GM13976 (cell line): ENCODE measurements at places on chromosomes 16 and 17.
A peak's percentile ranks its signal among the peaks of the same experiment; 100 is the strongest.

DNA sequence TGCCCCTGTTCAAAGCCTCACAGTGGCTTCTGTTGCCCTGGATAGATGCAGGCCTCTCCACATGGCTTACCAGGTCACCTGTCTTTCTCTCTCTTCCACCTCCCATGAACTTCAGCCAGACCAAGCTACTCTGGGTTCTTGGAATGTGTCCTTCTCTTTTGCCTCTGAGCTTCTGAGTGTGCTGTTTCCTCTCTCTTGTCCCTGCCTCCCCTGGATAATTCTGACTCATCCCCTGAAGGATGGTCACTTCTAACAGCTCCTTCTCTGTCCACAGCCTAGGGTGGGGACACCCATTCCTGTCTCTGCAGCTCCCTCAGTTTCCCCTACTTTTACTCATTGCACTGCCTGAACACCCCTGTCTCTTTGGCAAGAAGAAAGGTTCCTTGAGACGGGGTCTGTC lies 2.9 kb downstream of the GUCY2D start:
- no peak for DNase-seq

- DNase-seq = no peak
Measured at GRCh38 chr17:75507733-75508719, 7.3 kb downstream of the CASKIN2 start.

DNA sequence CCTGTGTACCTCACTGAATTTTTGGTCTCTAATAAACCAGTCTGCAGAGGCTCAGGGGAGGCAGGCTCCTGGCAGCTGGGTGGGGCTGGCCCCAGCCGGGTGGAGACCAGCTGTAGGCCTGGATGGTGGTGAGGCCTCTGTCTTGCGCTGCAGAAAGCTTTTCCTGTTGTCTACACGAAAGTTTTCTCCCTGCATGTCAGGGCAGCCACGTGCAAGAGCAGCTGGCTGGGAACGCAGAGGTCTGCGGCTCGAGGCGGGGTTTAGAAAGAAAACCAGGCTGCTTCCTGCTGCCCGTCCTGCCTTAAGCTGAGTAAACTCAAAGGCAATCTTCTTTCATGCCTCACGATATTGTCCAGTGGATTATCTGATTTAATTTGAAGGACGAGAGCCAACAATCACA lies 2.4 kb downstream of the SERPINF1 start:
- DNase-seq = no peak

DNA sequence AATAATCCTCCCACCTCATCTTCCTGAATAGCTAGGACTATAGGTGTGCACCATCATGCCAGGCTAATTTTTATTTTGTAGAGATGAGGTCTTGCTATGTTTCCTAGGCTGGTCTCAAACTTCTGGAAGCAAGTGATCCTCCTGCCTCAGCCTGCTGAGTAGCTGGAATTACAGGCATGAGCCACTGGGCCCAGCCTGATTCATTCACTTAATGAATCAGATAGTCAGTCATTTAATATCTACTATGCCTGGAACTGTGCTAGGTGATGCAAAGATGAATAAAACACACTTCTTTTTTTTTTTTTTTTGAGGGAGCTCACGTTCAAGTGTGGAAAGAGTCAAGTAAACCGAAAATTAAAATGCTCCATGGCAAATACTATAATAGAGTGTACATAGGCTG lies 39.4 kb downstream of the EFCAB13 start:
- DNase-seq = no peak

DNA sequence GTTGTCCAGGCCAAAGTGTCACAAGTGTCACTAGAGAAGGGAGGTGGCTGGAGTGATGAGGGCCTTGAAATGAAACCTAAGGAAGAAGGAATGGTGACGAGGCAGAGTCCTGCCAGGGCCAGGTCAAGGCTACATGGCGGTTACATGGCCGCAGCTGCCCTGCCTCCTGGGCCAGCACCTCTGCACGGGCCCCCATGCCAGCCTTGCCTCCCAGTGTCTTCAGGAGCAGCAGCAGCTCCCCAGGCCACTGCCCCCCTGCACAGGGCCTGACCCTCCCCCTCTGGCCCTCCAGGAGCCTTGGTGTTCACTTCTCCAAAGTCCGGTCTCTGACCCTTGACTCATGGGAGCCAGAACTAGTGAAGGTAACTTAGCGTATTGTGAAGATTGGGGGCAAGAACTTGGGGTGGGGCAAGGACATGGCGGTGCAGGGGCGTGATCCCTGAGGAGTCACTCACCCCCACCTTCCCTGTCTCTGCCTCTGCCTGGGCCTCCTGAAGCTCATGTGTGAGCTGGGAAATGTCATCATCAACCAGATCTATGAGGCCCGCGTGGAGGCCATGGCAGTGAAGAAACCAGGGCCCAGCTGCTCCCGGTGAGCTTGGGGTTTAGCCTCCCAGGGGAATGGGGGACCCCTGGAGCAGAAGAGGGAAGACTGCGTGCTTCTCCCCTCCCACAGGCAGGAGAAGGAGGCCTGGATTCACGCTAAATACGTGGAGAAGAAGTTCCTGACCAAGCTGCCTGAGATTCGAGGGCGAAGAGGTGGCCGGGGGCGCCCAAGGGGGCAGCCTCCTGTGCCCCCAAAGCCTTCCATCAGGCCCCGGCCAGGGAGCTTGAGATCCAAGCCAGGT lies 4.1 kb upstream of the KCTD11 start:
- DNase-seq = no peak

GRCh38 chr17:81325714-81326358 lies 30.7 kb upstream of the SLC38A10 start:
- DNase-seq = no peak

- no peak for DNase-seq
Measured at GRCh38 chr17:44978807-44979206, 10.7 kb upstream of the C1QL1 start.

- DNase-seq = no peak
Measured at GRCh38 chr16:74455619-74456289, 34.5 kb upstream of the CLEC18B start.

DNA sequence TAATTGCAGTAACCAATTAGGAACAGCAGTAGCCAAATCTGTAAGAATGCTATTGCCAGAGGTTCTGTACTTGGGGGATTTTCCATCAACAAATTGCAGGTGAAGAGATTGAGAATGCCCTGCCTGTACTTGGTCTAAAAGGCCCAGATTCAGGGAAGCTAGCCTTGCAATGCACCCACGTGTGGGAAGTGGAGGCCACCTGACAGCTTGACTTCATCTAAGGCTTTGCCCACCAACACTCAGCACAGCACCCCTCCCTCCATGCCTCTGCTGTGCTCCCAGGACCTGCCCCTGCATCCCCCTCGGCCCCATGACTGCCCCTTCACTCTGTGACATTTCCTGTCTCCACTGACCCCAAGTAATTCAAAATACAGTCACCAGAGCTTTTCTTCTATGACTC lies 79.1 kb upstream of the CDH5 start:
- DNase-seq = no peak

- DNase-seq = no peak
Measured at GRCh38 chr16:55734665-55735064, 78.9 kb downstream of the SLC6A2 start.

DNA sequence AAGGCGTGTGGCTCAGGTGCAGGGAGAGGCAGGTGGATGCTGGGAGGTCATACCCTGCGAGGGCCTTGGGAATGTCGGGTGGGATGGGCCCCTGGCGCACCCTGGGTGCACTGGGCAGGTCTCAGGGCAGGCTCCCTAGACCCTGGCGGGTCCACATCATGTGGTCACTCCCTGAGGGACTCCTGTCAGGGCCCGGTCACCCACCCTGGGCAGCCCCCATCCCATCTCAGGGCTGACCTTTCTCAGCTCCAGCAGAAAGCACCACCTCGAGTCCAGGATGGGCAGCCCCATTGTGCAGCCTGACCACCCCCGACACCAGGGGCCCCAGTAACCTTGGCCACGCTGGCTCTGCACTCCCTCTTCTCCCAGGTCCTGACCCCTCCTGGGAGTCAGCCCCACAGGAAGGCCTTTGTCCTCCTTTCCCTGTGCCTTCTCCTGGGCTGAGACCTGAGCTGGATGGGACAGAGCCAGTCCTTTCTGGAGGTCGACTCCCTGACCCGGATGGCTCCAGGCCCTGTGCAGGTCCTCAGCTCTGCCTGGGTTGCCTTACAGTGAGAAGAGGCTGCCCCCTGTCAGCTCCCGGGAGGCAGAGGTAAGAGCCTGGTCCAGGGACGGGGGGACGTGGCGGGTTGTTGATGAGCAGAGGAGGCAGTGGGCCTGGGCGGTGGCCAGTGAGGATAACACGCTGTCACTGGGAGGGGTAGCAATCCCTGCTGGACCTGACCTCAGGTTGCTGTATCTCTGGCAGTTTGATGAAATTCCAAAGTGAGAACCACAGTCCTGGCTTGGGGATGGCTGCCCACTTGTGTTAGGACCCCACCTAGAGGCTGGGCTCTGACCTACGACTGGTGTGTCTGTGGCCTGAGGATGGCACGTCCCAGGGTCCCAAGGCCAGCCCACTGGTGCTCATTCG lies 77.9 kb downstream of the GOSR1 start:
- DNase-seq = no peak

GRCh38 chr17:72592242-72592966 lies 471.6 kb downstream of the SOX9 start:
- DNase-seq = peak; percentile 85

GRCh38 chr17:57707892-57708291 lies 37.2 kb downstream of the CCDC182 start:
- no peak for DNase-seq

DNA sequence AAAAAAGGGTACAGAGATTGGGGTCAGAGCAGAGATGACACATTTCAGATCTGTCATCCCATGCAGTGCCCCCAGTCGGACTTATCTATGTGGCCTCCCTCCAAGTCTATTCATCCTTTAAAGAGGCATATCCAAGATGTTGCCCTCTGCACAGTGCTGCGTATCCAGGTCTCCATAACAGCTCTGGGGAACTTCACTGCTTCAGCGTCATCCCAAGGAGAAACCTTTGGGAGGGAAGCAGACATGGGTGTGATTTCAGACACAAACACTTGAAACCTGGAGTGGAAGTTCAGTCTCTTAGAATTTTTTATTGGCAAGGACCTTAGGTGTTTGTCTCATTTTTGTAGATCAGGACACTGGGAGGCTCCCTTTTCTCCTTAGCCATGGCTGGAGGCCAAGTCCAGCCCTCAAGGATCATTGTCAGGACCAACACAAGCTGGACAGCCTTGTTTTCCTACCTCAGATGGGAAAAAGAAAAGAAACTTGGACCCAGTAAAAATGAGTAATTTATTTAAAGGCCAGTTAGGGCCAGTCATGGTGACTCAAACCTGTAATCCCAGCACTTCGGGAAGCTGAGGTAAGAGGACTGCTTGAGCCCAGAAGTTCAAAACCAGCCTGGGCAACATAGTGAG lies 23.9 kb upstream of the NLK start:
- no peak for DNase-seq

GRCh38 chr16:1630450-1631213 lies 18.5 kb downstream of the CRAMP1 start:
- DNase-seq = no peak

DNA sequence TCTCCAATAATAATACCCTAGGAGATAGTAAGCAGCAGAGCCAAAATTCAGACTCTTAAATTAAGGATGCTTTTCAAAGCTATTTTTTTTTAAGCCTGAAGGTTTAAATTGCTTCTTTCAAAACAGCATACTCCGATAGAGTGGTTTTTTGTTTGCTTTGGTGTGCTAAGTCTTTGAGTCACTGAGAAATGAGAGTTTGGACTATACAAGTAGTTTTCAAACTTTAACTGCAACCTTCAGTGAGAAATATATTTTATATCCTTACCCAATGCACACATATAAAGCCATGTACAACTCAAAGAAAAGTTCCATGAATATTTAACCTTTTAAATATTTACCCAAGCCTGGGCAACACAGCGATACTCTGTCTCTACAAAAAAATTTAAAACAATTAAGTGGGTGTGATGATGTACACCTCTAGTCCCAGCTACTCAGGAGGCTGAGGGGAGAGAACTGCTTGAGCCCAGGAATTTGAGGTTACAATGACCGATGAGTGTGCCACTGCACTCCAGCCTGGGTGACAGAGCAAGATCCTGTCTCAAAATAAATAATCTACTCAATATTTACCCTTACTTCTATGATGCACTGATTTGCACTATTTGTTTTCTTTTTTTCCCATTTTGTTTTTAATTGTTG lies 19.2 kb downstream of the DCUN1D3 start:
- no peak for DNase-seq

- no peak for DNase-seq
Measured at GRCh38 chr17:29085223-29085622, 42.3 kb downstream of the PIPOX start.

DNA sequence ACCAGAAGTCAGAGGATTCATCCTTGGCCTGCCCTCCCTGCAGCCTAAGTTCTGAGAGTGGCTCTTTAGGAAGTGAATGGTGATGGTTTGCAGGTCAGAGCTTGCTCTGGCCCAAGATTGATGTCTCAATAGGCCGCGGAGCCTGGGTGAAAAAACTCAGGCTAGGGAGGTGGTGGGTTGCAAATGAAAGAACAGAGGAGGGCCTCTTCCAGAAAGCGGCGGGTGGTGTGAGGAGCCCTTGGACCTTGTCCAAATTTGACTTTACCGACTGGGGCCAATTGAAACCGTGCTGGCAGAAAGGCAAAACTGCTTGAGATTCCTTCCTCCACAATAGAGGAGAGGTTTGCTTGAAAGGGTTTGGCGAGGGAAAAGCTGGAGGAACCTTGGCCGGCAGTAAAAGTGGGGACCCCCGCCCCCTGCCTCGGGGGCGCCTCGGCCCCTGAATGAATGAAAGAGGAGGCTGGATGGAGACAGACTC lies 331.3 kb downstream of the SEC14L1 start:
- DNase-seq = no peak

- DNase-seq = no peak
Measured at GRCh38 chr17:64679710-64680216, 17.7 kb upstream of the SMURF2 start.

DNA sequence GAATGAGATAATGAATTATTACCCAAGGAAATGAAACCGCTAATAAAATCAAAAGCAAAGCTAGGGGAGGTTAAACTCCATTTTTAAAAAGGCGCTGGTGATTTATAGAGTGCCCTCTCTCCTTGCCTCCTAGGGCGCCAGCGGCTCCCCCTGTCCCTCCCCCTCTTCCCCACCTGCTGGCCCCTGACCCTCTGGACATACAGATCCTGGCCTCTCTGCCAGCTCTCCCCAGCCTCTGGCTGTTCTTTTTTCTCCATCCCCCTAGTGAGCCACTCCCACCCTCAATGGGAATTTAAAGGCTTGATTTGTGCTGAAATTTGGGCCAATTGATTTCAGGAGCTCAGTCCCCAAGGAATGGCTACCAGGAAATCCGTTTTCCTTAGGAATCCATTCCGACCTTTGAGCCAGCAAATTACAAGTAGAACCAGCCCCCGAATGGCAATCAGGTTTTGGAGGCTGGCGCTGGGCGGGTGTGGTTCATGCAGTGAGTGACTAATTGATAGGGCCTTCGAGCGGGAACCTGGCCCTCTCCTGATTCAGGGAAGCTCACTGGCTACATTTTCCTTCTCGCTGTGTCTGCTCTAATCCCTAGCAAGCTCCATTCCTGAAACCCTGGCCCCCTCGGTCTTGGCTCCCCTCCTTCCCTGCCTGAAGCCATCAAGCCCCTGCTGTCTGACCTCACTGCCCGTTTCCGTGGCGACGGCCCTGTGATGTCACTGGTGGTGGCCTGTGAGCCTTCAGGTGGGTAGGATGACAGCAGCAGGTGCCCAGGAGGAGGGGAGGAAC lies 141.9 kb upstream of the SDK2 start:
- DNase-seq = no peak

DNA sequence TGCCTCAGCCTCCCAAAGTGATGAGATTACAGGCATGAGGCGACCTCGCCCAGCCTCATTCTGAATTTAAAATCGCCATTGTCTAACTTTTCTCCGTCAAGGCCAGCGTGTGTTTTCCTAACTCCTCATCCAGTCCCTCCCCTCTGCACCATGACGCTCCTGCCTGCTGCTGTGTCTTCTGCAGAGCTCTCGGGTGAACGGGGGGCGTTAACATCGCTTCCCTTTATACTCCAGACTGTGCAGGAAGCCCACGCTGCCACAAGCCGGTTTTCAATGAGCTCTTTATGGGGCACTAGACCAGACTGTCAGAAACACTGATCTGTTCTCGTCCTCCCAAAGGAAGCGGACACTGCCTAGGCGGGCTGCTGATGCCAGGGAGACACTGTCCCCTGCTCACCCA lies 13.2 kb downstream of the AANAT start:
- peak; percentile 60 for DNase-seq
